ENCODE measurements at places on chromosomes 5 and 9.

DNA sequence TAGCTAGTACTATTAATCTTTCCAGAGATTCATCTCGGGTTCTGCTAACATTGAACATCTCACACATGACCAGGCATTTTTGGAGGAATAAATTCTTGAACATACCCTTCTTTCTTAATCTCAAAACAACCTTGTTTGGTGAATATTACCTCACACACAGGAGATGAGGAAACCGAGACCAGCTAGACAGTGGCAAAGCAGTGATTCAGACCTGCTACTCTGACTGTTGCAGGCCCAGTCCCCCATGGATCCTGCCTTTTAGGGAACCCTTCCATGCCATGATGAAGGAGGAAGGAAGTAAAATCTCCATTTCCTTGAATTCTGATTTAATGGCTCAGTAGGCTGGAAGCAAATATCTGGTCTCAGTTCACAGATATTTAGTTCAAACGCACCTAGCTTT lies 2.6 kb downstream of the PCSK5 start:
- DNase-seq, result no peak

GRCh38 chr9:100641166-100641565 lies 63.3 kb downstream of the CAVIN4 start:
- no peak for DNase-seq

DNA sequence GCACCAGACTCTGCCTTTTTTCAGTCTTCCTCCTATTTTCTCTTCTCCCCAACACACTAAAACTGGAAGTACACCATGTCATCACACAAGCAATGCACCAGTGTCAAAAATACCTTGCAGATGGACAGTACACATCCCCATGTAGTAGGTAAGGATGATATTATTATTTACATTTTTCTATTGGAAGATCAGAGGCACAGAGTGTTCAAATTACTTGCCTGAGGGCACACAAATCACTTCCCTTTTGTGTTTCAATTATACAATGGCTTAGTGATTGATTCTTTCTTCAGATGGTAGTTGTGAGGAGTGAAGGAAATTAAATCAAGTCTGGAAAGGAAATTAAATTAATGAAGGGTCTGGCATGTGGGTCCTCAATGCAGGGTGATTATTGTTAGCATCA lies 39.6 kb downstream of the CTSL start:
- DNase-seq, result no peak

- no peak for DNase-seq
Measured at GRCh38 chr9:17531642-17532254, 47.1 kb upstream of the SH3GL2 start.

DNA sequence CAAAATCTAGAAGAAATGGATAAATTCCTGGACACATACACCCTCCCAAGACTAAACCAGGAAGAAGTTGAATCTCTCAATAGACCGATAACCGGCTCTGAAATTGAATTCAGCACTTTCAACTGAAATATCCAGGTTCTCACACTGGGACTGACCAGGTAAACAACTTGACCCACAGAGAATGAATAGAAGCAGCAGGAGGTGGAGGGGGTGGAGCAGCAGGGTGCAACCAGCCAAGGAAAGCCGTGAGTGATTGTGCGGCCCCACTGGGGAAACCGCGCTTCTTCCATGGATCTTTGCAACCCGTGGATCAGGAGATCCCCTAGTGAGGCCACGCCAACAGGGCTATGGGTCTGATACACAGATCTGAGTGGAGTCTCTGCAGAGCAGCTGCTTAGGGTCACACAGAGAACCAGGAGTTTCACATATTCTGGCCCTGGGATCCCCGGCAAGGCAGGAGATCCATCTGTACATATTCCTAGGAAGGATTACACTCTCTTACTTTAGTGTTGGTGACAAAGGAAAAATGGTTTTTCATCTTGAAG lies 181.5 kb downstream of the SLCO4C1 start:
- DNase-seq, result no peak

DNA sequence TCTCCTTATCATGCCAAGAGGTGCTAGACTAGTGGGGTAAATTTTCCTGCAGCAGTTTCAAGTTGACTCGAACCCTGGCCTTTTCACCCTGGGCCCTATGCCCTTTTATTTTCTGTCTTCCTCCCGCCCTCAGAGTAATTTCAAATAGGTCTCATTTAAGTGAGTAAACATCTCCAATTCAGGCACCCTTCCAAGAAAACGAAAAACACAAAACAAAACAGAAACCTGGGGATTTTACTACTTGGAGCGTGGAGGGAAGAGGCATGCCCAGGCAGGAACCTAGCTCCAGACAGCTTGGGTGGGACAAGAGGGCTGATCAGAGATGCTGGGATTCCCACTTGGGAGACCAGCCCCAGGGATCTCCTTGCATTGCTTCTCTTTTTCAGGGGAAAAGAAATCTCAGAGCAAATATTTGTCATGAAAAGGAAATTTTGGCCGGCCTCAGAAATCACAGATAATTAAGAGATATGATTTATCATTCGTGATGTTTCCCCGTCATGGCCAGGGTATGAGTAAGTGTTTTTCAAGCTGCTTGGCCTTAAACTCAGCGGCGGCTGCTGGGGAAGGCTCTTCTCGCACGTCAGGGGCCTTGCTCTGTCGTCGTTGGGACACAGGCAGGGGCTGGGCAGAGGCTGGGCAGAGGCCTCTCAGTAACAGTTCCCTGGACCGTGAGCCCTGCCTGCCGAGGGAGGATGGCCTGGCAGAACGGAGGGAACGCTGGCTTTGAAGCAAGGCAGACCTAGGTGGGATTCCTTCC lies 248.6 kb upstream of the KLF4 start:
- no peak for DNase-seq

GRCh38 chr5:81180780-81181460 lies 52.2 kb upstream of the CKMT2 start:
- no peak for DNase-seq

DNA sequence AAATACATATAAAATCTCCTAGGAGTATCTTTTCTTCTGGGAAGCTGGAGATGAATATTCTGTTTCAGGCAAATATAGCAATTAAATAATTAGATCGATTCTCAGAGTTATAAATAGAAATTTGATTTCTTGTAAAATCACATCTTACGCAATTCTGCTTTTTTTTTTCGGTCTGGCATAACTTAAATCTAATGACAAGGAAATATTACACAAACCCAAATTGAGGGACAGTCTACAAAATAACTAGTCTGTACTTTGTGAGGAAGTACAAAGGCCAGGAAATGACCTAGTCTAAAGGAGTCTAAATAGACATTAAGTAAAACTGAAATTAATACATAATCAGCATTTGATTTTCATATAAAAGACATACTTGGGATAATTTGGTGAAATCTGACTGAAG lies 133.3 kb downstream of the KIAA0825 start:
- DNase-seq, result no peak

- no peak for DNase-seq
Measured at GRCh38 chr5:67202828-67203227, 6.2 kb upstream of the CD180 start.

GRCh38 chr9:21709464-21710058 lies 92.9 kb upstream of the MTAP start:
- DNase-seq, result peak; percentile 20

- no peak for DNase-seq
Measured at GRCh38 chr5:121805911-121806310, 45.8 kb upstream of the FTMT start.

GRCh38 chr5:163861670-163862069 lies 356.3 kb downstream of the MAT2B start:
- DNase-seq, result no peak
